ENCODE measurements at places on chromosomes 4 and X.
A peak's percentile ranks its signal among the peaks of the same experiment; 100 is the strongest.

DNA sequence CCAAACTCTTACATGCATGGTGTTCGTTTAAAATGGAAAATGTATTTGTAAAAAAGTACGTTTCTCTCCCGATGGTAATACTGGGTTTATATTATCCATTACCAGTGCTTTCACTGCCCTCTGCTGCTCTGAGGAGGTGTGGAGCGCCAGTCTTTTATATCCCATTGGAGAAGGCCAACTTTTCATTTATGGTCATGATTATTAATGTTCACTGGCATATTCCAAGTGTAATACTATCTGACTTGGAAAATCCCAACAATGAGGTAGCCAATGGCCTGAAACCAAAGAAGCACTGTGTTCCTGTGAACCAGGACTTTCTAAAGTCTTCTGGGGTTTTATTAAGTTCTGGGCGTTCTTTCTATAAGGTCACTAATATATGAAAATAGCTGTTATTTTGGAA lies 80.7 kb downstream of the SYNPO2 start:
- DNase-seq, result no peak

- DNase-seq, result no peak
These were observed 40.1 kb upstream of the SETD7 start for GRCh38 chr4:139596034-139596683.

DNA sequence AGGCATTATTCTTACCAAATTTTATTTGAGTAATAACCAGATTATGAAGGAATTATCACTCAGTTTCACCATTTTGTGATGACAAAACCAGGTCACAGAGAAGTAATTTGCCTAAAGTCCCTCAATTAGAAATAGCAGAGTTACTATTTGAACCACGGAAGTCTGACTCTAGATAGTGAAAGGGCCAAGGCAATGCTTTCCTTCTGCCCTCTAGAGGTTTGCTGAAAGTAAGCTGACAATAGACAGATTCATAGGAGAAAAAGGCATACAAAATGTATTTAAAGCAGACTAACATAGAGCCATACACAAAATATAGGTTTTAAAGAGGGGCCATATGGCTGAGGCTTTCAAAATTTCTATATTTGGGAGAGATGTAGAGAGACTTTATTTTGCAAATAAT lies 43.1 kb downstream of the CXXC4 start:
- DNase-seq, result no peak

- DNase-seq, result no peak
These were observed 37.4 kb downstream of the DAPP1 start for GRCh38 chr4:99853999-99854398.

GRCh38 chr4:173181848-173182247 lies 13.2 kb downstream of the GALNT7 start:
- DNase-seq, result no peak

- no peak for DNase-seq
These were observed 174.4 kb upstream of the TBC1D9 start for GRCh38 chr4:140930557-140930956.

GRCh38 chrX:36445566-36445965 lies 526.0 kb downstream of the CFAP47 start:
- DNase-seq, result no peak

- no peak for DNase-seq
These were observed 17.4 kb downstream of the RBM47 start for GRCh38 chr4:40612283-40612682.

DNA sequence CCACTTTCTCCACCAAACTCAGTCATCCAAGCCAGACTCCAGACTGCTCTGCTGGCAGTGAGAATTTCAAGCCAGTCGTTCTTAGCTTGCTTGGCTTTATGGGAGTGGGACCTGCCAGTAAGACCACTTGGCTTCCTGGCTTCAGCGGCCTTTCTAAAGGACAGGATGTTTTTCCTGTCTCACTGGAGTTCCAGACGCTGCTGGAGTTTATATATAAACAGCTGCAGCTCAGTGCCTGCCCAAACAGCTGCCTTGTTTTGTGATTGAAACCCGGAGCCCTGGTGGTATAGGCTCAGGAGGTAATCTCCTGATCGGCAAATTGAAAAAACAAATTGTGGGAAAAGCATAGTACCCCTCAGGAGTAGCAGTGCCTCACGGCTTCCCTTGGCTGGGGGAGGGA lies 1165.8 kb upstream of the ADGRL3 start:
- no peak for DNase-seq

DNA sequence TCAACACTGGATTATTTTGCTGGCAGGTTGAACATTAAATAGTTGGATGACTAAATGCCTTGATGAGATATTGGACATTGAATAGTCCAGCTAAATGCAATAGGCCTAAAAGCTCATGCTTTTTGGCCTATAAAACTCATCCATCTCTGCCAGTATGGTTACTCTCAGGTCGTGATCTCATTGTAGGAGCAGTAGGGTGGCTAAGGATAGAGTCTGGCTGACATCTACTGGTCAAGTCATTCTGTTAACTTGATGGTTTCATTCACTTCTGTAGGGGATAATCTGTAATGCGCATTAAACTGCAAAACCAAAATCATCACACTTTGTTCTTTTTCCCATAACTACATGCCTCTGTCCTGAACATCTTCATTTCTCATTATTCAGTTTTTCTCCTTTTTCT lies 227.0 kb downstream of the DKK2 start:
- DNase-seq, result no peak

DNA sequence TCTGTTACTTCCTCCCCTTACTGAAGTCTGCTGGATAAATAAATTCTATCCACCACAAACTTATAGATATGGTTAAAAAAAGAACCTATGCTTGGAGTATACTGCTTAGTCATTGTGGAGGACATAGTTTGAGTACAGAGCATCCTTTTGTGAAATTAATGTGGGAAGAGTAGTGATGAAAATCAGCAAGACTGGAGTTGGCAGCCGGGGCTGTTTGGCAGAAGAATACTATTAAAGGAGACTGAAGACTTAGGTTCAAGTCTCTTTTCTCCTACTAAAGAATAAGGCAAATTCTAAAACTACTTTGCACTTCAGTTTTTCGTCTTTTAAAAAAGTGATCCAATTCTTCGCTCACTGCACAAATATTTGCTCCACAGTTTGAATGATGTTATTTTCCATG lies 326.6 kb upstream of the ATOH1 start:
- no peak for DNase-seq

GRCh38 chr4:106601519-106601918 lies 232.9 kb upstream of the GIMD1 start:
- DNase-seq, result no peak

GRCh38 chr4:155956461-155956860 lies 2.8 kb upstream of the CTSO start:
- DNase-seq, result no peak

- no peak for DNase-seq
These were observed 20.3 kb downstream of the FGF13 start for GRCh38 chrX:138691186-138691585.

- DNase-seq, result no peak
These were observed 131.3 kb upstream of the AP1S2 start for GRCh38 chrX:15985937-15986336.

- DNase-seq, result peak; percentile 44
These were observed 165.6 kb upstream of the S100G start for GRCh38 chrX:16484338-16484737.

DNA sequence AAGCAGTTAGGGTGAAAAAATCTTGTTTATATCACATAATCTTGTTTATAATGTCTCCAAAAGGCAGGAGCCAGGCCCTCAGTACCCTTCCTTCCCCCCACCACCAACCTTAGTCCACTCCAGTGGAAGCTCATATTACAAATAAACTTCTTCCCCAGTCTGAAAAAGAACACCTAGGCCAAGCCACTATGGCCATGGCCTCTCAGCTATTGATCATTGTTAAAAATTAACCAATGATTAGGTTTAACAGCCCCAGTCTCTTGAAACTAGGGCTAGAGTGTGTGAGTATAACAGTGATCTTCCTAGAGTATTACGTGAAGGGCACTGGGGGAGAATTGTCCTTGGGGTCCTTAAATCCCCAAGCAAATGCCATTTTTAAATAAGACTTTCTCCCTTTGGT lies 411.9 kb upstream of the EDA2R start:
- no peak for DNase-seq

- DNase-seq, result no peak
These were observed 2284.8 kb downstream of the ARAP2 start for GRCh38 chr4:33959519-33959918.

DNA sequence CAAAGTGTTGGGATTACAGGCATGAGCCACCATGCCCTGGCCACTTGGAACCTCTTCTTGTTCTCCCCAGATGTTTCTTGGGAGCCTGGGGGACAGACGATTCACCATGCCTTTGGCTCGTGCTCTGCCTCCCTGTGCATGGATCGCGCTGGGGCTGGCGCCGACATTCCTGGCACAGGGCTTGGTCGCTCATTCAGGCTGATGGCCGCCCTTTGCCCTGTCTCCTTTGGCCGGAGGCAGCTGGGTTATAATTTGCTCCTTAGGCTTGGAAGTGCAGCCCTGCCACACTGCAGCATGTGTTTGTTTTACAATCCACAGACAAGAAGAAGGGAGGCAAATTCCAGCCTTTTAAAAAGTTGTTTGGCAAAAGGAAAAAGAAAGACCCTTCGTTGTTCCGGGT lies 115.3 kb downstream of the AASDH start:
- no peak for DNase-seq

GRCh38 chr4:154743683-154744340 lies at the start of gene LRAT:
Gene LRAT (plus strand): TSS chr4:154744000. CDS start chr4:154744327, 327 bp downstream.
- DNase-seq, result no peak

GRCh38 chr4:106364282-106364681 lies 4.3 kb downstream of the GIMD1 start:
- no peak for DNase-seq

- no peak for DNase-seq
These were observed 617.5 kb upstream of the CPEB2 start for GRCh38 chr4:14384824-14385223.

- DNase-seq, result no peak
These were observed 12.3 kb downstream of the MMRN1 start for GRCh38 chr4:89906777-89907521.

GRCh38 chrX:78555401-78555980 lies 103.6 kb downstream of the RTL3 start:
- no peak for DNase-seq

DNA sequence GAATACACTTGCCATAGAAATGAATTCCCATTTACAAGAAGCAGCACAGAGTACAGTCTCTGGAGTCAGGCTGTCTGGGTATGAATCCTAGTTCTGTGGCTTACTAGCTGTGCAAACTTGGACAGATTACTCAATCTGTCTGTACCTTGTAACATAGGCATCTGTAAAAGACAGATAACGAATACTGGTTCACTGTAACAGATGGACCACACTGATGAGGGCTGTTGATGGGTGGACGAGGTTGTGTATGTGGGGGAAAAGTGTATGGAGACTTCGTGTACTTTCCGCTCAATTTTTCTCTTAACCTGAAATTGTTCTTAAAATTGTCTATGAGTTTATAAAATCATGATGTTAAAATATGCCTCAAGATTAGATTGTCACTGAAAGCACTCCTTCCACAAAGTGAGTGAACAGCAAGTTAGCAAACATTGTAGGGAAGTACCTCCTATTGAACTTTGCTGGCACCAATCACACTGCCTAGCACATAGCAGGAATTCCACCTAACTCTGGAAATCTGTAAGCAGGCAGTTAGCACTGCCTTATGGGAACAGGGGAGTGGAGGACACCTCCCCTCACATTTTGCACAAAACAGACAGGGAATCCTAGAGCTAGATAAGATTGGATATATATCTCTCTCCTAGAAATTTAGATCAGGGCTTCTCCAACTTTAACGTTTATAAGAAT lies 6.5 kb upstream of the EXOSC9 start:
- no peak for DNase-seq

- DNase-seq, result no peak
These were observed 148.9 kb upstream of the JADE1 start for GRCh38 chr4:128660361-128661215.

DNA sequence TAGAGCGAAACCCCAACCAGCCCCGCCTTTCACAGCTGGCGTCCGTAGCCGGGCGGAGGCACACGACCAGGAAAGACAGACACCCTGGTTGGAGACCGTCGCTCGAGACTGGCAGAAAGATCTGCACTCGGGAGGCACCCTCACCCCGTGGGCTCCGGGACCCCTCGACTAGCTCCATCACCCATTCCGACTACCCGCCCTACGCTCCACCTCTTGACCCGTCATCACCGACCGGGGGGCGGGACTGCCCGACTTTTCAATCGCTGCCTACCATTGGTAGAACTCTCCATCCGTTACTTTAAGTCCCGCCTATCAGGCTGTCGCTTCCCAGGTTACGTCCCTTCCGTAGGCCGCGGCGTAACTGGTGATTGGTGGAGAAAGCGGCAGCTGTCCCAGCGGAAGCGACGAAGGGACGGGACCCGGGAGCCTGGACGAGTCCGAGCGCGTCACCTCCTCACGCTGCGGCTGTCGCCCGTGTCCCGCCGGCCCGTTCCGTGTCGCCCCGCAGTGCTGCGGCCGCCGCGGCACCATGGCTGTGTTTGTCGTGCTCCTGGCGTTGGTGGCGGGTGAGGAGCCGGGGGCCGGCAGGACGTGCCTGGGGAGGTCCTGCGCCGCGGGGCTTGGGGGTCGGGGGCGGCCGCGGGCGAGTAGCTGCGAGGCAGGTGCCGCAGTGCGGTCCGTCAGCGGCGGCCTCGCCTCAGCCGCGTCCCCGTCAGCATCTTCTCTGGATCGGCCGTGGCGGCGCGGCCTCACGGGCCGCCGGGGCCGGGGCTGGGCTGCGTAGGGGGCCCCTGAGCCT lies at the start of gene ATP6AP2:
Gene ATP6AP2, plus strand, starts transcription at position 434 of the 799 bp plus-strand sequence. Its CDS starts 96 bp downstream, at position 530.
- DNase-seq, result peak; percentile 93

DNA sequence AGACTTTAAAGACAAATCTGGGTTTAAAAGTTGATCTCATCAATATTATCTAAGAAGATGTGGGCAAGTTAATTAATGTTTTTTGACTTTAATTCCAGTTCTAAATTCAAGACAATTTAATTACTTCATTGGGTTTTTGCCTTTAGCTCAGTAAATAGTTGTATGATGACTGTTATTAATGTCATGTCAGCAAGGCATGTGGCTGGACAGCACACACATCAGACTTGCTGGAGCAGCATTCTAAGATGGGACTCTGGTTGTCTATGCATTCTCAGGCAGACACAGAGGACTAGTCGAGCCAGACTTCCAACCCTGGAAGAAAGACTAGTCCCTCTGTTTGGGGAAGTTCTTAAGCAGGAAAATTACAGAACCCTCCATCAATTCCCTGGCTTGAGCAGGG lies 180.7 kb upstream of the GK2 start:
- no peak for DNase-seq

Data from CD4-positive, alpha-beta T cell treated with Interleukin-15 for 1 hour (primary cell).